ENCODE measurements at places on chromosomes 2 and 18.

DNA sequence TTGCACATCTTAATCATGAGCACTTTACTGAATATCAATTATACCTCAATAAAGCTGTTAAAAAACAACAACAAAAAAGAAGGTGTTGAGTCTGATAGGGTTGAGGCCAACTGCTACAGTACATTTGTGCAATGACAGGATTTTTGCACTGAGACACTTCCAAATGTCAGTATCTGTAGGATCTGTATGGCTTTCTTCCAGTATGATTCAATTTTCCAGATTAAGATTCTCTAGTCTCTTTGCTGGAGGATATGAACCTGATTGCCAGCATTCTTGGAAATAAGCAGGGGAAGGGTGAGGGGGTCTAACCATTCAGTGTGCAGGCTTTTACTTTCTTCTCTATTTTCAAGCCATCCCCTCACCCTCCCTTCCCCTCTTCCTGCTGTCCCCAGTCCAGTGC, 85.1 kb downstream of the SEMA4F start:
- DNase-seq: no peak

DNA sequence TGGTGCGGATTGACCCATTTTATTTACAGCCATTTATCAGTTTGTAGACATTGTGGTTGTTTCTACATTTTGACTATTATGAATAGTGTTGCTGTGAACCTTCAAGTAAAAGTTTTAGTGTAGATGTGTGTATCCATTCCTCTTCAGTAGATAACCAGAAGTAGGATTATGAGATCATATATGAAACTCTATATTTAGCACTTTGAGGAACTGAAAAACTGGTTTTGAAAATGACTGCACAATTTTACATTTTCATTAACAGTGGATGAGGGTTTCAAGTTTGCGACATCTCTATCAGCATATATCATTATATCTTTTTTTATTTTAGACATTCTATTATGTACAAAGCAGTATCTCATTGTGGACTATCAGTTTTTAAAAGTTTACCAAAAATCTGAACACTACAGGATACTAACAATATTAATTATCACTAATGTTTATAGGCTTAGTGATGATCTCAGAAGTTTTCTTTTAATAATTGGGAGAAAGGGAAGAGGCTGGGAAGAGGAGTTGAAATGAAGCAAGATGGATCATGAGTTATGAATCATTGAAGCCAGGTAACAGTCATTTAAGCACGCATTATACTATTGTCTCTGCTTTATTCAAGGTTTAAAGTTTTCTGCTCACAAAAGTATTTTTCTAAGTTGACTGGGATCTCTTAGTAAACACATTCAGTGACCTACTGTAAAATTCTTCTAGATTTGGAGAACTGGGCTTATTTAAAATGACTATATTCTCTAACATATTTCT, 329.0 kb upstream of the LRATD1 start:
- no peak for DNase-seq

GRCh38 chr2:101638181-101638711, 59.3 kb upstream of the MAP4K4 start:
- DNase-seq: no peak

GRCh38 chr2:212117926-212118325, 420.7 kb downstream of the ERBB4 start:
- DNase-seq: no peak

DNA sequence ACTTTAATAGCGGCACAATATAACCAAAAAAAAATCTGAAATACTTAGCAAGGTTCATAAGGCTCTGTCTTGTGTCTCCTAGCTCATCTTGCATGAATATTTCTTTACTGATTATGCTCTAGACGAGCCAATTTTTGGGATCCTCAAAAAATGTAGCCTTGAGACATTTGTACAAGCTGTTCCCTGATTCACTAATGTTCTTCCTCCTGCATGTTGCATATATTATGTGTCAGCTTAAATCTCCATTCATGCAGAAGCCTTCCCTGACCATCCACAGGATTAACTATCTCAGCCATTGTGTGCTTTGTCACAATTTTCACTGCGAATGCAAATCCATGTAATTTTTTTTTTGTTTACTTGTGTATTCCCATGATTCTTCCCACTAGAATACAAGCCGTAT, 594.0 kb upstream of the VRK2 start:
- DNase-seq: no peak

DNA sequence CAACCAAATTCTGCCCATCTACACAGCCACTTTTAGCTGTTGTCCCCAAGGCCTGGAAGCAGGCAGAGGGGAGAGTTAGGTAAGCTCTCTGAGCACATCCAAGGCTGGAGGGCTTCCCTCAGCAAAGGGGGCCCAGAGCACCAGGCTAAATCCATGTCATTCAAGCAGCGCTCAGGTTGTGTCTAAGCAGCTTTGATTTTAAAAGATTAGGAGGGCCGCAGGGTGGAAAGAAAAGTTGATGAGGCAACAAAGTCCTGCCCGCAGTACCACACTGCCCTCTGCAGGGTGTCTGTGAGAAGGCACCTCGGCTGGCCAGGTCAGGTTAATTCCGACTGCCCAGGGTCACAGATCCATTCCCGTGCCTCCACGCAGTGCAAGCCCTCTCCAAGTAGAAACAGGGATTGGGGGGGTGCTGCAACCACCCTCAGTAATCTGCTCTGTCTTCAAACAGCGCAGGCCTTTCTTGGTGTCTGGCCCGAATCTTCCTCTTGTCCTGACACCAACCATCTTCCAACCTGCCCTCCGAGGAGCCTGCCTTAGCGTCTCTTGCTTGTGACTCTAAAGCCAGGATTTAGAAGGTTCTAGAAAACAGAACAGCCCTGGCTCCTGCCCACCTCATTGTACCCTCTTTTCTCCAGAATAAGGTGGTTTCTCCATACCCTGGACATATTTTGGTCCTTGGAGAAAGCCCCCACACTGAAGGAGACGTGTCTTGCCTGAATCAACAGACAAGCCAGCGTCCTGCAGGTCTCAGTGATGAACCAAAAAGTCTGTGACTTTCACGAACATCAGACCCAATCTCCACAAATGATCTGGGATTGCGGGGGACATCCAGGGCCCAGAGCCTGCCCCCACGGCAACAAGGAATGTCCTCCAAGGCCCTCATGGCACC, 289.2 kb downstream of the TNS1 start:
- DNase-seq: peak; percentile 63

DNA sequence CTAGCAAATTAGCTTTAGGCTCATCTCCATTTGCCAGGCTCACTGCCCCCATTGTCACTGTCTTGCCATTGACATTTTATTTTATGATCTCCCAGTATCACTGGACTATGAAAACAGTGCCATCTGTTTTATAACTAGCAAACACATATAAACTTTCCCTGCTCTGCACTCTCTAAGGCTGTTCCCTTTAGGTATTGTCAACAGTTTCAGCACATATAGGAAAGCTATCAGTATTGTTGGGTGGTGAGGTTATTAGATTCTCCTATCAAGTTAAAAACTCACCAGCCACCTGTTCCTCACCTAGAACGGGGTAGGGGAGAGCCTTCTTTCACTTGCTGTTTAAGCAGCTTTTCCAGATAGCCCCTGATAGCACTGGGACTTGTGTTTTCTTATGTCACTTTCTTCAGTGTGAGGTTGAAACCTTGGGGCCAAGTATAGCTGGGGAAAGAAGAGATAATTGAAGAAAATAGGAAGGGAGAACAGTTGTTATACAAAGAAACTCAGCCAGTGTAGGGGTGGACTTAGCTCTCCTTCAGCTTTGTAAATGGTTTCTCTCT, 32.5 kb downstream of the CFLAR start:
- no peak for DNase-seq

DNA sequence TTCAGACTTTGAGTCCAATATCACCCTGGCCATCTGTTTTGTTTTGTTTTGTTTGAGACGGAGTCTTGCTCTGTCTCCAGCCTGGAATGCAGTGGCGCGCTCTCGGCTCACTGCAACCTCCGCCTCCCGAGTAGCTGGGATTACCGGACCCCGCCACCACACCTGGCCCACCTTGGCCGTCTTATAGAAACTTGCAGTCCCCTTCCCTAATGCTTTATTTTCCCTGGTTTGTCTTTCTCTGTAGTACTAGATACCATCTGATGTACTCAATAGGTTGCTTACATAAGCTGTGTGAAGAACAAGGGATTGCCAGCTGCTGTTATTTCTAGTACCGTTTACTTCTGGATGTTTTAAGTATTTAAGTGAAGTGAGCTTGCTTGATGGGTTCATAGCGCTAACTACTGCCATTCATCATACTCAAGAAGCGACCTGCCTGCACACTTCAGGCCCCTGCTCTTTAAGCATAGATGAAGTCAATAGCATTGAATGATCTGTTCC, 1.2 kb downstream of the RPL31 start:
- DNase-seq: no peak

DNA sequence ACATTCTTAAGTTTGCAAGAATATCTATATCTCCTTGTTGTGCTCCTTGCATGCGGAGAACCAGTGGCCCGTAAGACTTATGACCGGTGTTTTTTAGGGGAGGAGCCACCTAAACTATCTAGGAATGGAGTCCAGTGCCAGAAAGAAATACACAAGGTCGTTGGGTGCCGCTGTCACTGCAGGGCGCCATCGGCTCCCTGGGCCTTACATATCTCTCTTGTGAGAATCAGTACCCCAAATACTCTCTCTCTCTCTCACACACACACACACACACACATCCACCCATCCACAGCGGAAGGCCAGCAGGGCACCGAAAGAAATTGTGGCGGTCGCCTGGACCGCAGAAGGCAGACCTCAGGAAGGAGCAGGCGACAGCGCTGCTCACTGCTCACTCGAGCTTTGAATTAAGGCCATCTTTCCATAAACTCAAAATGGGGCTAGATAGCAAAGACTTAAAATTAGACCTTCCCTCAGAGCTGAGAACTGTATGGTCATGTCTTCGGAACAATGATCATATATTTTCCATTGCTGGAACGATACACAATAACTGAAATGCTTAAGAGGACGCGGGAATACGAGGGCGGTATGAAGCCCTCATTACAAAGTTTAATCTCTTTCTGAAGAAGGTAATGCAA, 10.4 kb downstream of the NR4A2 start:
- no peak for DNase-seq

- peak; percentile 43 for DNase-seq
Measured at GRCh38 chr18:47175898-47176575, at the start of gene IER3IP1. TSS of gene IER3IP1 (minus strand) at chr18:47176364. CDS start at chr18:47176277, 87 bp downstream.

Measured in NCI-H446 (cell line).